ENCODE measurements at places on chromosomes 3 and 15. TPM values are rescaled to one million over a fixed set of nuclear protein-coding genes. Genes with fewer than 3 reads are reported as not detected.

PLCH1 gene
- 0.33 TPM for total RNA-seq

FAM43A gene
- 304 TPM for total RNA-seq

KNG1 gene
- total RNA-seq, result not detected

ACKR2 gene
- not detected for total RNA-seq

FANCD2OS gene
- not detected for total RNA-seq

GPR15 gene
- not detected for total RNA-seq

ACTRT3 gene
- 4.9 TPM for total RNA-seq

PLA2G4E gene
- not detected for total RNA-seq

TIPARP gene
- 33.6 TPM for total RNA-seq

ARNT2 gene
- total RNA-seq, result 0.76 TPM

STAB1 gene
- 267 TPM for total RNA-seq

WDR73 gene
- total RNA-seq, result 28.7 TPM

All from vein endothelial cell (primary cell).